ENCODE measurements at places on chromosomes 7 and 10. TPM values are rescaled to one million over a fixed set of nuclear protein-coding genes. Genes with fewer than 3 reads are reported as not detected.

STAG3 gene
- 1.4 TPM for total RNA-seq

- DNase-seq, result no peak
Observed at GRCh38 chr10:86821388-86821999, 65.1 kb downstream of the BMPR1A start.

DNA sequence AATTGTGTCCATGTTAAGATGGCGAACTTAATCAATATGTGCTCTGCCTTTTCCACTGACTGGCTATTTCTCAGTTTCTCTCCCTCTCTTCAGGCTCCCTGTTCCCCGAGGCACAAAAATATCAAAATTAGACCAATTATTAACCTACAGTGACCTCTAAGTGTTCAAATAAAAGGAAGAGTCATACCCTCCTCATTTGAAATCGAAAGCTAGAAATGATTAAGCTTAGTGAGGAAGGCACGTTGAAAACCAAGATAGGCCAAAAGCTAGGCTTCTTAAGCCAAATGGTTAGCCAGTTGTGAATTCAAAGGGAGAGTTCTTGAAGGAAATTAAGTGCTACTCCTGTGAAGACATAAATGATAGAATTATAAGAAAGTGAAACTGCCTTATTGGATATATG is 81.1 kb upstream of the MBL2 start:
- no peak for DNase-seq

HOXA3 gene
- total RNA-seq, result 13.3 TPM

DNA sequence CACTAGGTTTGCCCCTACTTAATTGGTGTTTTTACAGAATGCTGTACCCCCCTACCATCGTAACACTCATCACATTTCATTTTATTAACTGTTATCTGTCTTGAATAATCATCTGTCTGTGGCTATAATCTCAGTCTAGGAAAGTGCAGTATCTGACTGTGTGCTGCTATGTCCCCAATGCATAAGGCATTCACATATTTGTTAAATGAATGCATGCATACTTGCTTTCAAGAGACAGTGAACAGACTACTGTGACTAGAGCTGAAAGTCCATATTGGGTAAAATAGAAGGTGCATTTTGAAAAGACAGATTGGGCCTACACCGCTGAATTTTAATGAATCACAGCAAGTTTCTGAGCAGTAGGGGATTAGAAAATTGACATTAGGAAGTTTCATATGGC is 112.3 kb downstream of the ARHGAP12 start:
- DNase-seq, result no peak

DNA sequence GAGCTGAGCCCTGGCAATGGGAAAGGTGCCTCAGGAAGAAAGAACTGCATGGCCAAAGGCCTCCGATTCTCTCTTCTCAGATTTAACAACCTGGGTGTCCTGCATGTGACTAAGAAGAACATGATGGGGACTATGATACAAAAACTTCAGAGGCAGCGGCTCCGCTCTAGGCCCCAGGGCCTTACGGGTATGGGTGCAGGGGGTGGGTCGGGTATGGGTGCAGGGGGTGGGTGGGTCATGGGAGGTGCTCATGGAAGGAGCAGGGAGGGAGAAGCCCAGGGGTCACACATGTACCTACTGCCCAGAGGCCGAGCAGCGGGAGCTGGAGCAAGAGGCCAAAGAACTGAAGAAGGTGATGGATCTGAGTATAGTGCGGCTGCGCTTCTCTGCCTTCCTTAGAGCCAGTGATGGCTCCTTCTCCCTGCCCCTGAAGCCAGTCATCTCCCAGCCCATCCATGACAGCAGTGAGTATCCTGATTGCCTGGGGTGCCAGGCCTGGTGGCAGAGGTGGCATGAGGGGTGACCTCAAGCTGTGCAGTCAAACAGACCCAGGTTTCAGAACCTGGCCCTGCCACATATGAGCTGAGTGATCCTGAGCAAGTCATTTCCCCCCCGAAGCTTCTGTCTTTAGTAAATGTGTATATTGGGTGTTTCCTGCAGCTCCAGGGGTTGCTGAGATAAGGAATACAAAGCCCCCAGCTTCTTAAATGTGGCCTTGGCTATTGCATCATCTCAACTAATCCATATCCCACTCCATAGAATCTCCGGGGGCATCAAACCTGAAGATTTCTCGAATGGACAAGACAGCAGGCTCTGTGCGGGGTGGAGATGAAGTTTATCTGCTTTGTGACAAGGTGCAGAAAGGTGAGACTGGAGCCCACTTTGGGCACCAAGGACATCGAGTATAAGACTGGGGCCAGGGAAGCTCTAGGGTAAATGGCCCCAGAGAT is 2.0 kb downstream of the NFKB2 start:
- no peak for DNase-seq

- no peak for DNase-seq
Observed at GRCh38 chr10:34575882-34576281, 239.2 kb downstream of the PARD3 start.

PTPN20 gene
- 2.7 TPM for total RNA-seq
